T-cell (primary cell): ENCODE measurements at places on chromosomes 12 and 14.

DNA sequence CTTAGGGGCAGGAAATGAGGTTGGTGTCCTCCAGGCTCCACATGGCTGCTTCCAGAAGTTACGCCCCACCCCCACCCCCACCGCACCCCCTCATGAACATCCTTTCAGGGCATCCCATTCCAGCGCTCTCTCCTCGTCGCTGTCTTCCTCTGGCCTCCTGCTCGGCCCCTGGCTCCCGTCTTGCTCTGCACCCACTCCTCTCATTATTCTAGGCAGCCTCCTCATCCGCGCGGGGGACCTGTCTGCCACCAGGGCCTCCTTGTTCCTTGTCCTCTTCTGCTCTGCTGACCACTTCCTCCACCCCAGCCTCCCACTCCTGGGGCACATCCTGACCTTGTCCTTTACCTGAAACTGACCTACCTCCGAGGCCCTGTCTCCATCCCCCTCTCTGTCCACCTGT is 29.8 kb upstream of the PLEKHG6 start:
- no peak for DNase-seq

DNA sequence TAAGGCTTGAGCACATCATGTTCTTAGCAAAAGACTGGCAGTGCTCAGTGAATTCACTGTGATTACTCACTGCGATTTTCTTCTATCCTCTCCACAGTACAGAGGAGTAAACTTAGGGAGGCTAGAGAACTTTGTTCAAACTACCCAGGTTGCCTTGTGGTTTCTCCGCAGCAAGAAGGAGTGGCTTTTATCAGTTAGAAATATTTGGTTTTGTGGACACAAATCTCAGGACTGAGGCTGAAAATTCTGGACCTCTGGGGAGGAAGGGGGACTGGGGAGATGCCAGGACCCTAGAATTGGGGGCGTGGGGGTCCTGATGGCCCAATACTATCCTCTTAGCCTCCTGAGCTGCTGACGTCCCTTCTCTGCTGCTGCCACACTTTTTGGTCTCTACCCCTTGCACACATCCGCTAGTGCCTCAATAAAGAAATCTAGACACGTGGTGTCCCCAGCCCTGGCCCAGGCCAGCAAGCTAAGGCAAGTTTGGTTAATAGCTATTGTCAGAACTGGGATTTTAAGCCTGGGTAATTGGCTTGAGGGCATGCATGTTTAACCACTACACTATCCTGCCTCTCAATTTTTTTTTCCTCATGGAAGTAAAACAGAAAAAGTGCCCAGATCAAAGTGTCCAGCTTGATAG is 842 bp downstream of the OAS2 start:
- no peak for DNase-seq

DNA sequence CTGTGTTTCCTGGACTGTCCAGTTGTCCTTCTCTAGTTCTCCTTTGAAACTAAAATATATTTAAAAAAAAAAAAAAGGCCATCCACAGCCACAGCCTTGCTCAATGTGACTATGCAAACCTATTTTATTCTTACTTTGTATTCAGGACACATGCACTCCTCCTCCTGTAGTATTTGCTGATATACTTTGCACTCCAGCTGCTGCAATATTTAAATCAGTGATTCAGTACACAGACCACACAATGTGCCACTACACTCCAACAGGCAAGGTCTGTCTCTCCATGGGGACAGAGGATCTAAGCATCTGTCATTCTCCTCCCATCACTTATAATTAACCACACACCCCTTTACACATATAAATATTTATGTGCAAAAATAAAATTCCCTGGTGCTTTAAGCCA is 40.2 kb upstream of the CCDC196 start:
- no peak for DNase-seq

DNA sequence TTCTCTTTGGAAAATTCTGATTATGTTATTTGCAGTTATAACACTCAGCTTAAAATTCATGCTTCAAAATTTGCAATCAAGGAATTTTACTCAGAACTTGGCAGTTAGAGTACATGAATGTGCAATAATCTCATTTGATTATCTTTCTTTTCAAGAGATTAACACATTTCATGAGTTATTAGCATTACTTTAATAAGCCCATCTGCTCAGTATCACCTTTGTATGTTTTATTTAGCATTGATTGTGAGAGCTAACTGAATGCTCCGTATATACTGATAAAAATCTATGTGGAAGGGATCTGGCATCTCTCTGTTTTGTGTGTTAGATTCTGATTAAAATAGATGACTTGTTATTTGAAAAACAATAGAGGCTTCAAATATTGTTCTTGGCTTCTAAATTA is 55.6 kb upstream of the CPNE8 start:
- DNase-seq: no peak

- no peak for DNase-seq
Observed at GRCh38 chr12:76639646-76640045, 80.1 kb upstream of the OSBPL8 start.

DNA sequence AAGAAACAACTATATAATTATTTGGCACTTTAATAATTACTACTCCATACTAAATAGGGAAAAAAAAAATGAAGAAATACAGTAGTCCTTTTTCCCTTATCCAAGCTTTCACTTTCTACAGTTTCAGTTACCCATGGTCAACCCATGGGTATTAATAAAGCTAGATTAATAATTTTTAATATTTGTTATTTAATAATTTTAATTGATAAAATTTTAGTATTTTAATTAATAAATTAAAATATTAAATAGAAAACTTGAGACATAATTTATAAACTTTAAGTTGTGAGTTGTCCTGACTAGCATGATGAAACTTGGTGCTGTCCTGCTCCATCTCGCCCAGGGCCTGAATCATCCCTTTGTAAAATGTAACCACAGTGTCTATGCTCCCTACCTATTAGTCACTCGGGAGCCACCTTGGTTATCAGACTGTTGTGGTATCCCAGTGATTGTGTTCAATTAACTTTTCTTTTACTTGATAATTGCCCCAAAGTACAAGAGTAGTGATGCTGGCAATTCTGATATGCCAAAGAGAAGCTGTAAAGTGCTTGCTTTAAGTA is 71.8 kb downstream of the PAWR start:
- DNase-seq: no peak

DNA sequence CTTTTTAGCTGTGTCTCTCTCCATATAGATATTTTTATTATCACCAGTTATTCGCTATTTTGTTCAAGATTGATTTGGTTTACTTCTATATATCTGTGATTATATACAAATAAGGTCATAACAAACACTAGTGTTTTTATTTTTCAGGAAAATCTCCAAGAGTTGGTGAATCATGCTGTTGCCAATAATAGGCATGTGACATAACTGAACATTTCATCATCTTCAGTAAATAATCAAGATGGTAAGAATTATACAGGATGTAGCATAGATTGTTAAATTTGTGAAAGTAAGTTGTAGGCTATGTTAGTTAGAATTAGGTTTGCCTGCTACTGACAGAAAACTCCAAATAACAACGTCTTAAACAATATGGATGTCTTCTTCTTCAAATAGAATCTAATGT is 240.9 kb upstream of the PDE3A start:
- no peak for DNase-seq

- no peak for DNase-seq
Observed at GRCh38 chr14:85764822-85765221, 234.9 kb downstream of the FLRT2 start.

DNA sequence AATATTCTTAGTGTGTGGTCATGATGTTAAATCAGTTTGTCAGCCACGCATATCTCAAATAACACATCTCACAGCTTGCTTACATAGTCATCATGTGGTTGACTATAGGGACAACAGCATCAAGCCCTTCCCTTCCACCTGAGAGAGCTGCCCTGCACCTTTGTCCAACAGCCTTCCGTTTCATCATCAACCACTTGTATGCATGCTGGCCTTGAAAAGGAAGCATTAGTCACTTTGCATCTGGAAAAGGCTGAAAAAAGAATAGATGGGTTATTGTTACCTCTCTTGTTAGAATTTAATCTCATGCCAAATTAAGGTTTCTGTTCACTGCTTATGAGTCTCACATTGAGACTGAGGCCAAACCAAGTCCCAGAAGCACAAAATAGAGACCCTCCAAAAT is 1586.5 kb upstream of the SEL1L start:
- DNase-seq: no peak

- no peak for DNase-seq
Observed at GRCh38 chr12:121718653-121719239, 6.2 kb downstream of the TMEM120B start.

- DNase-seq: no peak
Observed at GRCh38 chr12:98740751-98741150, 95.7 kb downstream of the APAF1 start.

DNA sequence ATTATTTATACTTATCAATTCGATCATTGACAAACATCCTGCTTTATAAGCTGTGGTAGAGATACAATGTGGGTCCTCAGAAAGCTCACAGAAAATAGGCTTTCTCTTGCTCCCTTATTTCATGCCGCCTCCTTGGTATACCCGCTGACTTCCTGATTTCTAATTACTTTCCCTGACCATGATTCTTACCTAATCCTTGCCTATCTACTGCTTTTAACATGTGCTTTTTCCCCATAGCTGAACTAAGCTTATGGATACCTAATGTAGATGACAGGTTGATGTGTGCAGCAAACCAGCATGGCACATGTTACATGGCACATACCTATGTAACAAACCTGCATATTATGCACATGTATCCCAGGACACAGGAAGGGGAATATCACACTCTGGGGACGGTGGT is 65.1 kb downstream of the ITPR2 start:
- DNase-seq: no peak

GRCh38 chr12:9741726-9742125 is 8.8 kb upstream of the CLECL1 start:
- peak; percentile 81 for DNase-seq
